ENCODE measurements at places on chromosomes 11 and 22.

DNA sequence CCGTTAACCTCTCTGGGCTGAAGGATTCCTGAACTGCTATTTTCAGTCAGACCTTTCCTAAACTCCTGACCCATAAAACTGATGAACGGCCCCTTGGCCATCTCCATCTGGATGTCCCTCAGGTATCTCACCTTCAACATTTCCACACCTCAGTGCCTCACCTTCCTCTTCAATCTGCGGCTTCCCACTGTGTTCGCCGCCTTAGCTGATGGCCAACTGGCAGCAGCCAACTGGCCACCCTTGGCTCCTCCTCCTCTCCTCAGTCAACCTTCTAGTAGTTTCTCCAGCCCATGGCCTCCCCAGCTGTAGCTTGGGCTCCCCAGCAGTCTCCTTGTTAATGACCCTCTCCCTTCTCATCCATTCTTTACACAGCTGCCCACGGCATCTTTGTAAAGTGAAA, 55.0 kb upstream of the PHOX2A start:
- no peak for DNase-seq

DNA sequence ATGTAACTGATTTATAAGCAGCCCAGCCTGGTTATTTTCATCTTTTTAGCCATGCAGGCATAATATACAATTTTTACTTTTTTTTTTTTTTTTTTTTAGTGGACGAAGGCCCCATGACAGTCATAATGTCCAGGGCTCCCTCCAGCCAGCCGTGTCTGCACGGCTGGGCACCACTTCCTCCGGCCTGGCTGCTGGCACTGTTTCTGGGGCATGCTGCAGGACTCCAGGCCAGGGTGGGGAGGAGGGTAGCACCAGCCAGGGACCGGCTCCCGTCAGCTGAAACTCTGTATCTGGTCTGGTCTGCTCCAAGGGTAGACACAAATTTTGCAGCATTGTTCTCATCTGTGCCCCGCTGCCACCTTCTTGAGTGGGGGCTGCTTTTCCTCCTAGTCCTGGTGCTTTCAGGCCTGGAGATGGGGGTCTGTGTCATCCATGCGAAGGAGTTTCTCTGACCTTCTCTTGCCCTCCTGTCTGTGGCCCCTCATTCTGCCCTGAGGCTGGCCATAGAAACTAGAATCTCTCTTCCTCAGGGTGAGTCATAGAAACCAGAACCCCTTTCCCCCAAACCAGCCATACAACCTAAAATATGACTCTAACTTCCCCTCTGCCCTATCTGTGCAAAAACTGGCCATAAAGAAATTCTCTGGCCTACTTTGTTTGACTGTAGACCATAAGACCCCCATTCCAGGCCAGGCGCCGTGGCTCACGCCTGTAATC, 9.2 kb upstream of the RRP7A start:
- no peak for DNase-seq

- peak; percentile 85 for DNase-seq
Measured at GRCh38 chr11:59173964-59174663, 2.2 kb downstream of the DTX4 start.

- DNase-seq, result peak; percentile 78
Measured at GRCh38 chr11:121524233-121524631, 71.5 kb upstream of the SORL1-AS1 start.

DNA sequence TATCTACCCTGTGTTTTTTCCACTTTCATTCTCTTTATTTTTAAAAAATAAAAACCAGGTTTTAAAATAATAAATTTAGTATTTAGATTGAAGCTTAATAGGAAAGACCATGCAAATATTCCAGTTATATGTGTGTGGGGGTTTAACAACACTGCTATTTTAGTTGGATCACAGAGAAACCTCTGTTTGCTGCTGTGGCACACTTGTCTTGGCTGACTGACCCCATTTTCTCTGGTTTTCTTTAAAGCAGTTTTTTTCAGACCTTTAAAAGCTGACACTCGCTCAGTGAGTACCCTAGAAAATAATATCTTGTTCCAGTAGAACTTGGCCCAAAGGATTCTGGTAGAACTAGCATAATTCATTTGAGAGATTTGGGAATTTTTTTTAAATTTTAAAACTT, 31.6 kb downstream of the ACER3 start:
- DNase-seq, result peak; percentile 6

DNA sequence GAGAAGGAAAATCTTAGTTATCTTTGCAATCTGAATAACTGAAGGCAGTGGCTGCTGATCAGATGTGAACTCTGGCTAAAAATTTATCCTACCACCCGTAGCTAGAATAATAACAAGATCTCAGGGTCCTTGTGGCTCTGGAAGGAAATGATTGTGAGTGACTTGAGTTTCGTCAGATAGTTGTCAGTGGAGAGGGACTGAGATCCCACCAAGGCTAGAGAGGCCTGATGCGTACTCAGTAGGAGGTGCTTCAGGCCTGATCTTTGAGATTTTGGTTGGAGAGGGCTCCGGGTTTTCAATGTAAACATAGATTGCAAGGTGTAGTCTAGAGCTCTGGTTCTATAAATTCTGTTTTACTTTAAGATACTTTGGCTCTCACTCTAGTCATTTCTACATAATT, 1.4 kb downstream of the MADD start:
- DNase-seq, result no peak

Measured in tongue (tissue), 3 donors.